NCI-H748 treated with DMSO at 0.1 percent for 48 hours (cell line): ENCODE measurements at places on chromosomes 11 and 22.
A peak's percentile ranks its signal among the peaks of the same experiment; 100 is the strongest.

- no peak for DNase-seq
These were observed 4.2 kb downstream of the C11orf91 start for GRCh38 chr11:33696411-33696810.

DNA sequence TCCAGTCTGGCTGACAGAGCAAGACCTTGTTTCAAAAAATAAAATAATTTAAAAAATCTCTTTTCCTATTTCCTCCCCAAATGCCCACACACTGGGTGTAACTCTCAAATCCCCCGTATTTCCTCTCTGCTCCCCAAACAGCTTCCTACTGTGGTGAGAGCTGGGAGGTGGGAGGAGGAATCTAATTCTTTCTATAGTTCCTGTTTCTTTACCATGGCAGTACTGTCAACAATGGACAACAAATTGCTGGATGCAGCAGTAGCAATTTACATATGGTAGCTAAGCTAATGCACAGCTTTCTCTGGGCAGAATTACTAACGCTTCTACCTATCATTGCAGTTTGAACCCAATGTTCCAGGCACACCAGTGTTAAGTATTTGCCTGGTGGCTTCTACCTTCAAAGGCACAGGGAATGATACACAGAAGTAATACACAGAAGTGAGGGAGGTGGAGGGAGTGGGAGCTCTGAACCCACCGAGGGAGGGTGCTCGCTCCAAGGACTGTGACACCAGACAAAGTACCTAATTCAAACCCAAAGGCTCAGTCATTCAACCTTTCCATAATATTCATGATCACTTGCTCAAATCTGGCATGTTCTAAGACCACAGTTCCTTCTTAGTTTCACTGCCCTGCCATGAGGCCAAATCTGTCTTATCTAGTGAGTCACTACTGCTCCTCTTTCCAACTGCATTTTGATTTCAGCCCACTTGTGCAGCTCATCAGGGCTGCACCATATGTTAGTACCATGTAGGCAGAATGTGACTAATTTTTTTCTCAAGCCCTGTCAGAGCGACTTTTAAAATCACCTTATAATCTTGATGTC is 37.9 kb downstream of the CELF1 start:
- no peak for DNase-seq

- no peak for DNase-seq
These were observed 541.4 kb upstream of the TENM4 start for GRCh38 chr11:79982185-79982584.

DNA sequence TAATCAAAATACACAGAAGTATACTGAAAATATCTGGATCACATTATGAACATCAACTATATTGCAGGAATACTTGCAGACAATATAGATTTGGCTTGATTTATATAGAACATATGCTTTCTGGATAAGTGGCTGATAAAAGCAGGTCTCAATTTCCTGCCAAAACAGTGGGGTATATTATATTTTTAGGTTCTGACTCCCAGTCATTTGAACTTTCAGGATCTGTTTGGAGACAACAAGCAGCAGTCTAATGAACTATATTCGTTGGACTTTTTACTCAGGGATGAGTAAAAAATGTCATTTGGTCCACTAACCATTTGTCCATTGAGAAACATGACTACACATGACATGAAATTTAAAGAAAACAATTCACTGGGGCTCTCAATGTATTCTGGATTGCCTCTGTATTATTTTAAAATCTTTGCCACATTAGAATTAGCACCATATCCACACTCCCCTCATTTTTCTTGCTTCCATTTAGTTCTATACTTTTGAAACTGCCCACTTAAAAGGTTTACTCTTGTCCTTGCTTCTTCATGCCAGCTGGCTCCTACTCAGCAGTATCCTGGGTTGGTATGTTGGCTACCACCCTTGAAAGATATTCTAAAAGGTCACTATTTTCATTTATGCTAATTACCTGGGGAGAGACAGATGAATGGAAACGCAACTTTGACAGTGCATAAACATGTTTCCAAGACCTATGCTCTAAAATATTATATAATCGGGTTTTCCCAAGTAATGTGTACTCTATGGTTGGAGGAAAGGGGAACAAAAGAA is 153.0 kb downstream of the APOL5 start:
- DNase-seq, result no peak

DNA sequence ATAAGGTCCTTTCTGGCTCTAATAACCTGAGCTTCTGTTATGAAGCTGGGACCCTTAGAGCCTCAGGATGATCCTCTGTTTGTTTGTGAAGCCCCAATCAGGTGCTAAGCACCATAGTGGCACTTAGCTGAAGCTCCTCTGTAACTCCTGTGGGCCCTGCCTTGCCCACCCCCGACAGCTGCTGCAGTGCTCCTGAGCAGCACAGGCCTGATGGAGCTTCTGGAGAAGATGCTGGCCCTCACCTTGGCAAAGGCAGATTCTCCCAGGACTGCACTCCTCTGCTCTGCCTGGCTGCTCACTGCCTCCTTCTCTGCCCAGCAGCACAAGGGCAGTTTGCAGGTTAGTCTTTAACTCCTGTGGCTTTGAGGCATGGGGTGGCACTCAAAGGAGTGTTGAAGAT is 19.0 kb upstream of the CCDC134 start:
- no peak for DNase-seq

- DNase-seq, result no peak
These were observed 81.0 kb downstream of the BUD13 start for GRCh38 chr11:116691771-116692177.

GRCh38 chr11:2929950-2930703 is 907 bp upstream of the PHLDA2 start:
- DNase-seq, result peak; percentile 31

GRCh38 chr11:116217006-116217405 is 555.8 kb downstream of the BUD13 start:
- no peak for DNase-seq

GRCh38 chr11:122287401-122287800 is 171.4 kb upstream of the BLID start:
- no peak for DNase-seq

DNA sequence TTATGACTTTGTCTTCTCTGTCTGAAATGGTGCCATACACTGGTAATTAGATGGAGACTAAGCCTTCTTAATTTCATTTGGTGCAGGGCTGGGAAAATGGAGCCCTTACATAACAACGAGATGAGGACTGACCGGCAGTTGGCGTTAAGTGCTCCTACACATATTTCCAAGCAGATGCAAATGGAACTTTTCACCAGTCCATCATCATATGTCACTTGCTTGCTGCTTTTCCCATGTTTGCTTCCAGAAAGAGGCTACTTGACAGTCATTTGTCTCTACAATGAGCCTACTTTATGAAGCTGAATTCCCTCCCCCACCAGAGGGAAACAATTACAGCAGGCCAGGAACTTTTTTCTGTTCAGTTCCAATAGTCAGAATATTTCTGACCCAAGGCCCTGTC is 32.6 kb downstream of the SVIP start:
- DNase-seq, result no peak

DNA sequence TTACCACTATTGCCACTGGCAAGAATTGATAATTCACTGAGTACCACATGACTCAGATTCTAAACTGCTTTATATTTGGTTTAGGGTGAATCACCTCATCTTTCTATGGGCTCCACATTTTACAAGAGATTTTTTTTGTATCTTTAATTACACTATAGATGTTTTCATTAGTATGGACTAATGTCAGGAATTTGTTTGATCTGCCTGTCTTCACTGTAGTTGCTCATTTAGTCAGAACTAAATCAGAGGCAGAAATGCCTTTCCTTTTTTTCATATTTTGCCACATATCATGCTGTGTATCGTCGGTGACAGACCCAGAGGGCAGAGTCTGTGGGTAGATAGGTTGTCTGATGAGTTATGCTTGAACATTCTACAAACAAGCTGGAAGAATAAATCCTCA is 524.1 kb downstream of the METTL15 start:
- DNase-seq, result no peak

- DNase-seq, result no peak
These were observed 1335.9 kb downstream of the TBC1D22A start for GRCh38 chr22:48098243-48098920.

- no peak for DNase-seq
These were observed 441.4 kb upstream of the FAT3 start for GRCh38 chr11:91783173-91783572.

GRCh38 chr11:13105237-13105844 is 96.2 kb downstream of the RASSF10 start:
- DNase-seq, result peak; percentile 99

DNA sequence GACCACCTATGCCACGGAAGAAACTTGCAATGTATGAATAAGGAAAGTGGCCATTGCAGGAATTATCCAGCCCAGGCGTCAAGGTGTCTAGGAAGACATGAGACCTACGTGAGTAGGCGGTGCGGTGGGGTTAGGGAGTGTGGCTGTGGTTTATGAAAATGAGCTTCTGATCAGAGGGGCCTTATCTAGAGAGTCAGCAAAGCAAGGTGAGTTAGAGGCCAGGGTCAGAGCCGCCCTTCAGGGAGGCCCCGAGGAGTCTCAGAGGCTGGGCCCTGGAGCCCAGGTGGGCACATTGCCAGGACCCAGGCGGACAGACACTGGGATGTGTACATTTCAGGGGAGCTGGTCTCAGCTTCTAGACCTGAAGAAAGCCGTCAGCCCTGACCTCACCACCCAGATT is 13.8 kb upstream of the LINC01488 start:
- no peak for DNase-seq

- DNase-seq, result no peak
These were observed 1.1 kb downstream of the DNAL4 start for GRCh38 chr22:38792833-38793232.

DNA sequence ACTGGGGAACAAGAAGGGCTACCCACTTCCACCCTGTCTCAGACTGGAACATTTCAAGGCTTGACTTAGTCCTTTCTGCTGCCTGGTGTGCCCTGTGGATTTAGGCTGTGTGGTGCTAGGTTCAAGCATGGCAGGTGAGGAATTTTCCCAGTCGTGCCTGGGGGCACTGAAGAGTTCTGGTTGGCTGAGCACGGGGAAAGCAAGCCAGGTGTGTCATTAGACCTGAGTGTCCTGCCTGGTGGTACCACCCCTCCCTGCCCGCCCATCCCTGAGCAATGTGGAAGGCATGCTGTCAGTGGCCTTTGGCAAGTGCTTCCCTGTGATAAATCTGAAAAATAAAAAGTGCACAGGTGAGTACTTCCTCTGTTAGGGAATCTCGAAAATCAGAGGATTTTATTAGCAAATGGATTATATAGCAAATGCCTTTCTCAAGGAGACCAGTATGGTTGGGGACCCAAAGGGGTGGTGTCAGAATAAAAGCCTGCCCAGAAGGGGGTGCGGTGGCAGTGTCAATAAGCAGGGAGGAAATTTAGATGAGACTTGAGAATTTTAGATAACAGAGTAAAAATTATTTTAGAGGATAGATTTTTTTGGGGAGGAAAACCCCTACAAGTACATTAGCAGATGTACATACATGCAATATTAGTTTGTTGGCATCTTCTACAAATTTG is 22.8 kb downstream of the TEAD1 start:
- no peak for DNase-seq

- no peak for DNase-seq
These were observed 14.3 kb upstream of the ACCSL start for GRCh38 chr11:44033411-44033850.

DNA sequence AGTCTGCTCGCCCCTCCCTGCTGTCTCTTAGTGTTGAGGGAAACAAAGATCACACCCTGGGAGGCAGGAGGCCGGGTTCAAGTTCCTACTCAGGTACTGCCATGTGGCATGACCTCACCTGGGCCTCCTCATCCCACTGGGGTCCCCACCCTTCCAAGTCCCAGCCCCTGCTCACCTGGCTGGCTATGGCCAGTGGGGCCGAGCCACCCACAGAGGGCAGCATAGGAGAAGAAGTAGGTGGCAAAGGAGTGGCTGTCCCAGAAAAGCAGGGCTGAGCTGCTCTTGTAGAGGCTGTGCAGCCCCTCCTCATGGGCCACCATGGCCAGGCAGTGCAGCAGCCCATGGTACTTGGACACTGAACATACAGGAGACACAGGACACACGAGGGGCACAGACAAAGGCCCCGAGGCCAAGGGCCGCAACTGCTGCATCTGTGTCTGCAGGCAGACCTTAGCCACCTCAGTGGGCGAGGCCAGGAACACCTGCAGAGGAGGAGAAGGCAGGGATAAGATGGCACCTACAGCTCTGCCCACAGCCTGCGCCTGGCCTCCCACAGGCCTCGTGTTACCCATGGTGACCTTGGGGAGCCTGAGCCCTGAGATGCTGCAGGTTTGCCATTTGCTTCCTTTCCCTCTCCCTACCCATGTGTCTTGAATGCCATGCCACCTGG is 50.6 kb upstream of the MPEG1 start:
- no peak for DNase-seq

- no peak for DNase-seq
These were observed 882 bp downstream of the FREY1 start for GRCh38 chr11:45906096-45906682.

GRCh38 chr11:17528906-17529843 is 15.0 kb downstream of the USH1C start:
- no peak for DNase-seq

DNA sequence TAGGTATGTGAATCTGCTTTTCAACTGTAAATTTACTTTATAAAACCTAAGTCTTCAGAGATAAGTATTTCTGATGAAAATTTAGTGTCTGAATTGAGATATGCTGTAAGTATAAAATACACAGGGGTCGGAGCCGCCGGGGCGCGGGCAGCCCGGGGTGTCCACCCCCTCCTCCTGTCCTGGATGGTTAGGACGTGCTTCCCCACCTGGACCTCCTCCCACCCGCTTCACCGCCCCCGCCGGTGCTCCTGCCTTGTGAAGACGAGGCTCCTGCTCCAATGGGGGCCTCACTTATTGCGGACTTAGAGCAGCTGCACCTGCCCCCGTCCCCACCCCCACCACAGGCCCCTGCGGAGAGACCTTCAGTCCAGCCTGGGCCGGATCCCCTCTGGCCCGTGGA is 21.3 kb upstream of the PHF21A start:
- DNase-seq, result no peak
